NCI-H510A treated with DMSO at 0.1 percent for 48 hours (cell line): ENCODE measurements at places on chromosomes 13 and 19.

GRCh38 chr19:28399187-28399586, 813.8 kb downstream of the UQCRFS1 start:
- DNase-seq, result no peak

DNA sequence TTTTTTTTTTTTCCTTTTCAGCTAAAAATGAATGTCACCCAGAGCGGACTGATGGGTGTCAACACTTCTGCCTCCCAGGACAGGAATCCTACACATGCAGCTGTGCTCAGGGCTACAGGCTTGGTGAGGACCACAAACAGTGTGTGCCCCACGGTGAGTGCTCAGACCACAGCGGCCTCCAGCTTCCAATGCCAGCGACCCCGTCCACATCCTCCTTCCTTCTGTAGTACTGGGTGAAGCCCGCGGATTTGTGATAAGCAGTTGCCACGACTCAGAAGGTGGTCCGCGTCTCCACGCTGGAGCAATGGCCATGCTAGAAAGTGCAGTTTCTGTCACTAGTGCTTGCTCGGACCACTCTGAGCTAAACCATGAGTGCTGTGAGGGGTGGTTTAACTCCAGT, 6.0 kb downstream of the PROZ start:
- DNase-seq, result no peak

GRCh38 chr13:65453982-65454381, 1776.2 kb downstream of the PCDH9 start:
- DNase-seq, result no peak

DNA sequence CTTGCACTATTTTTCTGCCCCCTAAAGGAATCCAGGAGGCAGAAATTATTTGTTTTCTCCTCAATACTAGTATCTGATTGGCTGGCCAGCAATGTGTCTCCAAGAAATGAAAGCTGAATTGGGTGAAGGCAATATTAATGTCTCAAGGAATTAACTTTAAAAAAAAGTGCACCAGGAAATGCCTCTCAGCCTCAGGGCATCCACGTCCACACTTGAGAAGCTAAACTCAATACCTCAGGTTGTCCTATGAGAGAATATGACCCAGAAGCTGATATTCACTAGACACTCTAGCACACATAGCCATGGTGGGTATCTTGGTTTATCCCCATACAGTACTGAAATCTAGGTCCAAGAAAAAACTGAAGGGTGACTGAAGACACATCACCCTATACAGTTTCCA, 2.1 kb downstream of the ZNF91 start:
- DNase-seq, result no peak

- no peak for DNase-seq
Observed at GRCh38 chr19:11566164-11566563, 7.1 kb upstream of the ELOF1 start.

- DNase-seq, result no peak
Observed at GRCh38 chr13:101552786-101553185, 100.3 kb downstream of the ITGBL1 start.

GRCh38 chr19:6018786-6019185, 40.8 kb upstream of the RANBP3 start:
- peak; percentile 18 for DNase-seq

GRCh38 chr19:55283548-55284377, at the start of gene BRSK1:
BRSK1 (plus strand) TSS chr19:55283997; CDS start chr19:55284443, 446 bp downstream.
- DNase-seq, result peak; percentile 53

GRCh38 chr19:55256562-55257460, 2.0 kb downstream of the PPP6R1 start:
- DNase-seq, result no peak

DNA sequence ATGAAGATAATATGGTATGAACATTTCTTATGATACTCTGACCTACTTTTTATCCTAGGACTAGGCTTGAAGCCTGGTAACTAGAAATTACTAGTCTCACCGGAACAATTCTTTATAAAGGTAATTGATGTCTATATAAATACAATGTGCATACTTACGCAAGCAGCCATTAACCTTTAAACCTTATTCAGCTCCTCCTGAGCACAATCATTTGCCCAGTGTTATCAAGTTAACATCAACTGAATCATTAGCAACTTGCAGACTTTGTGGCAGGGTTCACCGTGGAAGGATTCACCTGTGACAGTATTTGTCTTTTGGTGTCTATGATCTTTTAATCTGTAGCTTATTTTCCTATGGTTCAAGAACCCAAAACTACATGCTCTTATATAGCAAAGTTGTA, 508.6 kb upstream of the KLHL1 start:
- DNase-seq, result no peak

DNA sequence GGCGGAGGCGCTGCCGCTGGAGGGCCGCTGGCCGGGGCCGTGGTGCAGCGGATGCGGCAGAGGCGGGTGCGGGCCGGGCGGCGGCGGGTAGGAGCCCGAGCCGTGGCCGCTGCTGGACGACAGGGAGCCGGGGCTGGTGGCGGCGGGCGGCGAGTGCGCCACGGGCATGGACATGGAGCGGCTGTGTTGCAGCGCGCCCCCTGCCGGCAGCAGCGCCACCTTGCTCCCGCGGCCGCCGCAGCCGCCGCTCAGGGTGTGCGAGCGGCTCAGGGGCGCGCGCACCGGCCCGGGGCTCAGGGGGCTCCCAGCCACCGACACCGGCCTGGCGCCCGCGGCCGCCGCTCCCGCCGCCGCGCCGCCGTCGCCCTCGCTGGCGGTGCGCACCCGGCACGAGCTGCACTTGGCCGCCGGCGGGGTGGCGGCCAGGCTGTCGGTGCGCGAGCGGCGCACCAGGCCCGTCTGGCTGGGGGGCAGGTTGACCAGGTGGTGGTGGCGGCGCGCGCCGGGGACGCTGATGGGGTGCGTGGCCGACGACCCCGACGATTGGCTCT, 1.7 kb downstream of the IRS2 start:
- DNase-seq, result peak; percentile 60

- no peak for DNase-seq
Observed at GRCh38 chr13:114118086-114118485, 14.3 kb downstream of the RASA3 start.

GRCh38 chr13:99406799-99407201, 94.5 kb upstream of the TM9SF2 start:
- DNase-seq, result no peak

GRCh38 chr13:29429286-29429900, 166.1 kb downstream of the SLC7A1 start:
- DNase-seq, result no peak

DNA sequence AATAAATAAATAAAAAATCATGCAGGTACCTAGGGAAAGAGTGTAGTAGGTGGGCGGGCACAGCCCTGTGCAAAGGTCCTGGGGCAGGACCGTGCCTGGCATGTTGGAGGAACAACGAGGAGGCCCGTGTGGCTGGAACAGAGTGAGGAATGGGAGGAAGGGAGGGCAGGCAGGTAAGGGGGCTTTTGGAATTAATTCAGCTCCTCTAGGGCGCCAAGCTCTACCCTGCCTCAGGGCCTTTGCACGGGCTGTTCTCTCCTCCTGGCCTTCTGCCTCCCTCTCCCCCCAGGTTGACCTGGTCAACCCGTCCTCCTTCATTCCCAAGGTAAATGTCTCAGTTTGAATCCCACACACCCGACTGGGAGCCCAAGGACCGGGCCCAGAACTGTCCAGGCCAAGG, 31.1 kb upstream of the SEMA6B start:
- DNase-seq, result no peak

DNA sequence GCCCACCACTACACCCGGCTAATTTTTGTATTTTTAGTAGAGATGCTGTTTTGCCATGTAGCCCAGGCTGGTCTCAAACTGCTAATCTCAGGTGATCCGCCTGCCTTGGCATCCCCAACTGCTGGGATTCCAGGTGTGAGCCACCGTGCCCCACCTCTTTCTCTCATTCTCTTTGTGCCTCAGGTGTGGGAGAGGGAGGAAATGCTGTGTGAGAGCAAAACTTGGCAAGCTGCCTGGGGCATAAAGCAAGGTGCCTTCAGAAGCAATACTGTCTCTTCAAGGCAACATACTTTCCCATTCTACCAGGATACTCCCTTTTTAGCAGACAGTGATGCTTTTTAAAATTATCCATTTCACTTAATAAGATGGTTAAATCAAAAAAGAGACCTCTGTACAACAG, 53.2 kb upstream of the RFC3 start:
- no peak for DNase-seq

GRCh38 chr19:5321851-5322681, 18.5 kb downstream of the PTPRS start:
- DNase-seq, result no peak

DNA sequence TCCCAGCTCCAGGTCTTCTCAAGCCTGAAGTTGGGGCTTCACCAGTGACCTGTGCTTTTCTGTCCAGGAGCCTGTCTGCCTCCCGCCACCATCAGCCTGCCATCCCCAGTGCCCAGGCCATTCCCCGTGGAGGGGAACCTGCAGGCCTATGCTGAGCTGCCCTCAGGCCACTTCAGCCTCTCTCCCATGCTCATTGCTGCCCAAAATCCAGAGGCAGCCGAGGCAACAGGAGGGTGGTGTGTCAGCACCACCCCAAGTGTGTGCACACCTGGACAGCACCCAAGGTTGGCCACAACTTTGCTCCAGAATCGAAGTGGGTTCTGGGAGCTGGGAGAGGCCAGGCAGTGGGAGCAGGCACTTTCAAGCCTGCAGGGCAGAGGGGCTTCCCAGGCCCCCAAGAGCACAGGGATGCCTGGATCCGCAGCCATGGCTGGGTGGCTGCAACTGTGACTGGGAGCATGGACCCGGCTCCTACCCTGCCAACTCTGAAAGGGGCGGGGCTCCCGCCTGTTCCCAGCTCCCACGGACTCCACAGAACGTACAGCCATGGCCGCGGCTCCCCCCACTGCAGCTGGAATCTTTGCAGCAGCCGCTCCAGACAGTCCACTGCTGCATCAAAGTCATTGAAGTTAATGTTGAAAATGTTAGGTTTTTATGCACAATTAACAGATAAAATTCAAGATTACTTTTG, 1747.0 kb downstream of the OLFM4 start:
- DNase-seq, result no peak
